ENCODE measurements at places on chromosomes 11 and 22. TPM values are rescaled to one million over a fixed set of nuclear protein-coding genes. Genes with fewer than 3 reads are reported as not detected.

The CHADL gene
- total RNA-seq: 0.63 TPM

- no peak for DNase-seq
These were observed 14.1 kb downstream of the RPS13 start for GRCh38 chr11:17063171-17064002.

The ASPHD2 gene
- 0.44 TPM for total RNA-seq

DNA sequence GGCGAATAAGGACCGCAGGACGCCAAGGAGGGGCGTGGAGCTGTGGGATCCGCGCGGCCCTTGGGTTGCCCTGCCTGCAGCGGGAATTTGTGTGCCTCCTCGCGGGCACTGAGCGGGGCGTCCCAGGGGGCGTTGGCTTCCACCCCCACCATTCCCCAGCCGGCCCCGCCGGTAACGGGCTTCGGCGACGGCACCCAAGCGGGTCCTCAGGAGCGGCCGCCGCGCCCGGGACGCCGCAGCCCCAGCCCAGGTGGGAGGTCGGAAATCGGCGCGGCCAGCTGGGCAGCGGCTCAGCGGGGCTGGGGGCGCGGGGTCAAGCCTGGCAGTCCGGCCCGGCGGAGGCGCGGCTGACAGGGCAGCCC, 320 bp downstream of the CLTCL1 start:
- peak; percentile 20 for DNase-seq

The MED19 gene
- total RNA-seq: 25.3 TPM

GRCh38 chr22:28247136-28247535, 328.1 kb upstream of the PITPNB start:
- DNase-seq: no peak

- DNase-seq: no peak
These were observed 119.8 kb upstream of the SORL1-AS1 start for GRCh38 chr11:121572571-121573059.

DNA sequence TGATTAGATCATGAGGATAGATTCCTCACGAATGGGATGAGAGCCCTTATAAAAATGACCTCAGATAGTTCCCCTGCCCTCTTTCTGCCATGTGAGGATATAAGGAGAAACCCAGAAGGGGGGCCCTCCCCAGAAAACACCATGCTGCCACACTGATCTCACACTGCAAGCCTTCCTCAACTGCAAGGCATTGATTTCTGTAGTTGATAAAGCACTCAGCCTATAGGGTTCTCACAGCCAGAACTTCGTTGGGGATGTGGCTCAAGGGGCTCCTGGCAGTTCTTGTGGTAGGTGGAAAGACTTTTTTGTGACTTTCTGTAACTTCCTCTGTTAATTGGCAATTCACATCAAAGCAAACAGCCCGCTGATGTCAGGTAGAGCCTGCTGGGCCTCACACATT, 108.9 kb downstream of the CD44 start:
- DNase-seq: no peak

DNA sequence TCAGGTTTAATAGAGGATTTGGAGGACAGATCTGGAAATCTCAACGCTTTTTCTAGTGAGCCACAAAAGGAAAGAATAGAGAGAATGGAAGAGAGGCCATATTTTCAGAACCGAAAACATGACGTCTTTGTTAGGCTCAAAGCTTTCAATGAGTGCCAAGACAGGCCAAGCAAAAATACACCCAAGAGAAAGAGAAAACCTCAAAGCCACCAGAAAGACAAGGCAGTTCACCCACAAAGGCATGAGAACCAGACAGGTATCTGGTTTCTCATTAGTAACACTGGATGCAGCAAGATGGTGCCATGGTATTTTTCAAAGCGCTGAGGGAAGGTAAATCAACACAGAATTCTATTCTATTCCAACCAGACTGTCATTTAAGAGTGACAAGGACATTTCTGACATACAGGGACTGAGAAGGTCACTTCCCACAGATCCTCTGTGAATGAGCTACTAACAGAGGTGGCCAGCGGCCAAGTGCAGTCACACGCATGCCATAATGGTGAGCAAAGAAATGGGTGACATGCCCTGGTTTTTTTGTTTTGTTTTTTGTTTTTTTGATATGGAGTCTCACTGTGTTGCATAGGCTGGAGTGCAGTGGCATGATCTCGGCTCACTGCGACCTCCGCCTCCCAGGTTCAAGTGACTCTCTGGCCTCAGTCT, 41.9 kb downstream of the TOLLIP start:
- DNase-seq: no peak

DNA sequence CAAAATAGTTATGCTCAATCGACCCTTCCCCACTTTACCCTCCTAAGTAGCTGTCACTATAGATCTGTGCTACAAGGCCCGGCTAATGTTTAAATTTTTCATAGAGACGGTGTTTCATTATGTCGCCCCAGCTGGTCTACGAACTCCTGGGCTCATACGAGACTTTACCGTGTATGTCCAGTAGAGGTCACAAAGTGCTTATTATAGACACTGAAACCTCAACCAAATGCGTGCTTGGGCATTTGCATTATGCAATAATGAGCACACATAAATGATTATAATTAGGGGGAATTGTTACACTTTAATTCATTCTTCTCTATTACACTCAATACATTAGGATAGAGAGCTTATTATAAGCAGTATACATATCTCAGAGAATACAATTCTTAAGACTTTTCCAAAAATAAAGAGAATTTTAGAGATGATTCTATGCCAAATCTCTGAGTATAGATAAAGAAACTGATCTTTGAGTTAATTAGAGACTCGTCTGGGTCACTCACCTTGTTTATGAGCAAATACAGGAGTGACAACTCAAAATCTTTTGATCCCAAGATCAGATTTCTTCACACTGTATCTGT, 12.5 kb upstream of the MRPL16 start:
- peak; percentile 62 for DNase-seq

GRCh38 chr11:4464216-4465159, 15.4 kb downstream of the OR52K2 start:
- no peak for DNase-seq

GRCh38 chr11:105834461-105834860, 187.6 kb downstream of the MSANTD4 start:
- no peak for DNase-seq

The FUT4 gene
- 1.9 TPM for total RNA-seq

DNA sequence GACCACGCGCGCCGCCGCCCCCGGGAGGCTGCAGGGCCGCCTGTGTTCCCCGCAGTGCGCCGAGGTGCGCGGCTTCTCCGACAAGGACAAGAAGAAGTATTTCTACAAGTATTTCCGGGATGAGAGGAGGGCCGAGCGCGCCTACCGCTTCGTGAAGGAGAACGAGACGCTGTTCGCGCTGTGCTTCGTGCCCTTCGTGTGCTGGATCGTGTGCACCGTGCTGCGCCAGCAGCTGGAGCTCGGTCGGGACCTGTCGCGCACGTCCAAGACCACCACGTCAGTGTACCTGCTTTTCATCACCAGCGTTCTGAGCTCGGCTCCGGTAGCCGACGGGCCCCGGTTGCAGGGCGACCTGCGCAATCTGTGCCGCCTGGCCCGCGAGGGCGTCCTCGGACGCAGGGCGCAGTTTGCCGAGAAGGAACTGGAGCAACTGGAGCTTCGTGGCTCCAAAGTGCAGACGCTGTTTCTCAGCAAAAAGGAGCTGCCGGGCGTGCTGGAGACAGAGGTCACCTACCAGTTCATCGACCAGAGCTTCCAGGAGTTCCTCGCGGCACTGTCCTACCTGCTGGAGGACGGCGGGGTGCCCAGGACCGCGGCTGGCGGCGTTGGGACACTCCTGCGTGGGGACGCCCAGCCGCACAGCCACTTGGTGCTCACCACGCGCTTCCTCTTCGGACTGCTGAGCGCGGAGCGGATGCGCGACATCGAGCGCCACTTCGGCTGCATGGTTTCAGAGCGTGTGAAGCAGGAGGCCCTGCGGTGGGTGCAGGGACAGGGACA, 2.7 kb downstream of the NLRP6 start:
- no peak for DNase-seq

Measured in PC-9 (cell line).